ENCODE measurements at places on chromosomes 3 and 15.
A peak's percentile ranks its signal among the peaks of the same experiment; 100 is the strongest.

GRCh38 chr3:5341610-5342009, 154.1 kb downstream of the EDEM1 start:
- no peak for DNase-seq

- DNase-seq, result peak; percentile 34
Observed at GRCh38 chr3:139117136-139117675, 72.5 kb upstream of the PRR23C start.

DNA sequence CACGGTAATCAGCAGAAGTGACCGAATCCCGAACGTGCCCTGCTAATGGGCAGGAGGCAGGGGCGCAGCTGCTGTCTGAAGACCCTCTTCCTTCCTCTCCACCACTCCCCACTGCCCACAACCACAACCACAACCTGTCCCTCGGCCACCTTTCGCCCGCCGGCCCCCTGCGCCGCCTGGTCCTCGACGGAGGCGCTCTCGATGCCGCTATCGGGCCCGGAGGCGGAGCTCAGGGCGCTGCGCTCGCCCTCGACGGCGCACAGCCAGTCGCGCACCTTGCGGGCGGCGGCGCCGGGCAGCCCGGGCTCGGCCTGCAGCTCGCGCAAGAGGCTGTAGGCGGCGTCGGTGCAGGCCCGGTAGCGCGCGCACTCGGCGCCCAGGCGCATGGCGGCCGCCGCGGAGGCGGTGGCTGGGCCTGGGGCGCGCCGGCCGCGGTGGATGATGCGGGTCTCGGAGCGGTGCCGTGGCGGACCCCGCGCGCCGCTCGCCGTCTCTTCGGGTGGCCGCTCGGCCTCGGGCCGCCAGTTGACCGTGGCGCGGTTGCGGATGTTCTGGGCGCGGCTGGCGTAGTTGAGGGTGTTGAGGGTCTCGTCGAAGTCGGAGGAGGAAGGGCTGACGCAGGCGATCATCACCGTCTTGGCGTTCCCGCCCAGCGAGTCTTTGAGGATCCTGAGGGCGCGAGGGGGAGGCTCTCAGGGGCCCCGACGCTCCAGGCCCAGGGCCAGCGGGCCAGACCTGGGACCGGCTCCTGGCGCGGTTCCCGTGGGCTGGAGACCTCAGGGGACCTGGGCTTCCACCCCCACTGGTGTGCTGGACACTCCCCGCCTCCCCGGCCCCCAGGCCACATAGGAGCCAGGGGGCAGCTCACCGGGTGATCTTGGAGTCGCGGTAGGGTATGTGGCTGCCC, 6.9 kb downstream of the KIF7 start:
- DNase-seq, result no peak

GRCh38 chr3:123163141-123163540, 38.6 kb upstream of the SEC22A start:
- no peak for DNase-seq

Data from non-pigmented ciliary epithelial cell (primary cell).